NCI-H524 treated with DMSO at 0.1 percent for 48 hours (cell line): ENCODE measurements at places on chromosomes 3 and 15.

GRCh38 chr15:29917600-29918597 is 95.6 kb upstream of the TJP1 start:
- DNase-seq: no peak

- no peak for DNase-seq
Observed at GRCh38 chr15:100942656-100943425, 23.7 kb downstream of the LRRK1 start.

GRCh38 chr15:60660290-60661051 is 181.5 kb upstream of the ICE2 start:
- DNase-seq: no peak

DNA sequence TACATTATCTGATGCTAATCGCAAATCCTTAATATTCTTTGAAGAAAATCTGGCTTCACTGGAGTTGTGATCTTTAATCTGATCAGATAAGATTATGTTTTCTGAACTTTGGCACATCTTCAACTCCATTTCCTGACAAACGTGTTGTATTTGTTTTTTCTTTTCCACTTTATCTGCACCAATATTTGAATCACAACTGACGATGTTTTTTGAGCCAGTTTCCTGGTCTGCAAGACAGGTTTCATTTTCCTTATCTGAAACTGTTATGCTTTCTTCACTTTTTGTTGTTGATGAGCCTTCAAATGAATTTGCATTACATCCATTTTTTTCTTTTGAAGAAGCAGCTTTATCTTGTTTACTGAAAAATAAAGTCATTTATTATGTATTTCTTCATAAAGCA is 101.5 kb downstream of the ZNF280D start:
- DNase-seq: no peak

GRCh38 chr15:74291101-74292071 is 55.3 kb downstream of the CCDC33 start:
- peak; percentile 85 for DNase-seq

GRCh38 chr15:39638041-39638440 is 57.2 kb downstream of the THBS1 start:
- no peak for DNase-seq

GRCh38 chr3:118245312-118245711 is 789.3 kb downstream of the IGSF11 start:
- DNase-seq: no peak

GRCh38 chr15:39669661-39670060 is 88.8 kb downstream of the THBS1 start:
- no peak for DNase-seq

DNA sequence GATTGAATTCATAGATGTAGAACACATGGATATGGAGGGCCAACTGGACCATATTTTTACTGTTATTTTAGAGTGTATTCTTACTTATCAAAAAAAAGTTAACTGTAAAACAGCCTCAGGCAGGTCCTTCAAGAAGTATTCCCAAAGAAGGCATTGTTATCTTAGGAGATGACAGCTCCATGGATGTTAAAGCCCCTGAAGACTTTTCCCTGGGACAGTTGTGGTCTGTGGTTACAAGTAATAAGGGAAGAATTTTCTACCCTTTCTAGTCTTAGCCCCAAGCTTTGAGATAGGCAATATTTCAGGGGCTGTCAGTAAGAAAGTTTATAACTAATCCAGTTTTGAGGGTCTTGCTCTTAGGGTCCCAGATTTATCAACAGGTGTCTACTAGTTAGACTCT is 62.5 kb downstream of the LRRC49 start:
- no peak for DNase-seq

DNA sequence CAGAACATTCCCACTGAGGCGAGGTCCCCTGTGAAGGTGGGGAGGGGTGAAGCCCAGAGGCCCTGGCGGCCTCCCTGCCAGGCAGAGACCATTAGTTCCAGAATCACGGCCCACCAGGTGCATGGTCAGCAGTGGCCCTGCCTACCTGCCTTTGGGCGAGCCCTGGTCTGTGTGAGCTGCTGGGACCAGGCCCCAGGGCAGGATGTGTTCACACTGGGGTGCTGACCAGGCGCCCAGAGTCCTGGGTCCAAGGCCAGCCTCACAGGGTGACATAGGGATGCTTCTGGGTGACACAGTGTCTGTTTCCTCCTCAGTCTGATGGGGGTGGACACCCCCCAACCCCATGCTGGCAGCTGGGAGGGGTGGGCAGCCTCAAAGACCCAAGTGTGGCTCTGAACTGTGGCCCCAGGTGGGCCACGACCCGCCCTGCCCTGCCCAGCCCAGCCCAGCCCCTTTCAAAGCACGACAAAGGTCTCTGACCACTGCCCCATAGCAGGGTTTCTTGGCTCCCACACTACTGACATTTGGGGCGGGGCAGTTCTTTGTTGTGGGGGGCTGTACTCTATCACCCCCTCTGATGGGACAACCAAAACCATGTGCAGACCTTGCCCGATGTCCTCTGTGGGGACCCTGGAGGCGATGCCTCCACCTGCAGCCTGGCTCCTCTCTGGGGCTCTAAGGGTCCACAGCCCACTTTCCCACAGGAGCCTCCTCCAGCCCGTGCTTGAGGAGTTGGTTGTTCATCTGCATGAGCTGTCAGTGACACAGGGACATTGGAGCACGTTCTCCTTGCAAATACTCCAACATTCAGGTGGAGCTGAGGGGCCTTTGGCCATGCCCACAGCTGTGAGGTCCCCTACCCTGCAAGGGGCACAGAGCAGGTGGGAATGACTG is 44.8 kb upstream of the SLC41A3 start:
- DNase-seq: no peak

DNA sequence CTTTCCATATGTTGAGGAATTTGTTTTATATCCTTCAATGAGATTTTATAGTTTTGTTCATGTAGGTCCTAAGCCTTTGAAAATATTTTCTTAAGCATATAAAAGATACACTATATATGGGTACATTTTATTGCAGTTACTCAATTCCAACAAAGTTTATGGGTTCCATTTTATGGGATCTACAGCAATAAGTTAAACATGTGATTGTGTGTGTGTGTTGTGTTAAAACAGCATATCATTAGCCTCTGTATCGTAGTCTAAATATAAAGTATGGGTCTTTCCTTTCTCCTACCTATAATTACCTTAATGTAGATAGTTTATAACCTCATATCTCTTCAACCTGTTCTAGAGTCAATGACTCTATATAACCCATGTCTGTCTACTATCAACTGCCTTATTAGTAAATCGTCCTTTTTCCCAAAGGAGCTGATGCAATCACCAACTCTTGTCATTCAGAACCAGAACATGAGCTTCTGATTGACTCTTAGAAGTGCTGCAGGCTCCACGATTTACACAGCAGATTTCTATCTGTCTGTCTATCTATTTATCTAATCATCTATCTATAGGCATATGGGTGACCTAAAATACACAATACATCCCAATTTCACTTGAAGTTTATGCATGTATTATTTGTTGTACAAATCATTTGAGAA is 512.6 kb upstream of the CBLB start:
- peak; percentile 28 for DNase-seq

DNA sequence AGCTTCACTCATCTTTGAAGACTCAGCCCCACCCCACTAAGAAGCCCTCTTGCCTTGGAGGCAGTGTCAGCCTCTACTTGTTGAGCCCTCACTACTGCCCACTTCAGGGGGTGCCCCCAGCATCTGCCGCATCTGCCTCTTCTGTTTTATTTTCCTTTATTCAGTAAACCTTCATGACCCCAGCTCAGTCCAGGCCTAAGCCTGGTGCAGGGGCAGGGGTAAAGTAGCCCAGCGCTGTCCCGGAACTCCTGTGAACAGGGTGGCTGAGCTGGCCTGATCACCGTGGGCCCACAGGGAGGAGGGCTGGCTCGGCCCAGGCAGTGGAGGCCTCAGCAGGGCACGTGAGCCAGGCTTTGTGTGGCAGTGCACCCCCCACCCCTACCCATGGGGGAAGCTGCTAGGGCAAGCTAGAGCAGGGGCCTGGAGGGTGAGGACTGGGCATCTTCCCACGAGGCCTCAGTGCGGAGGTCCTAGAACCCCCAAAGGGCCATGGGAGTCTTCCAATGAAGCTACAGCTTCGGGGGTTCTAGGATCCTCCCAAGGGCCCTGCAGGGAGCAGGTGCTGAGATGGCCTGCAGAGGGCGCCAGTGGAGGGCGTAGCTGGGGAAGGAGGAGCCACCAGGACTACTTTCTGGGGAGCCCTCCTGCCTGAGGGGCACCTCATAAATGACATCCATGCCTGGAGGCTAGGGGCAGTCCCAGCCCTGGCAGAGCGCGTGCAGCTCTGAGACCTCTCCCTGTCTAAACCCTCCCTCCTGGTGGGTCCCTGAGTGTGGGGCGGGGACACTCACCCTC is 36.0 kb downstream of the TSPAN3 start:
- no peak for DNase-seq

- no peak for DNase-seq
Observed at GRCh38 chr3:93969443-93969842, 4.3 kb downstream of the PROS1 start.

GRCh38 chr3:38853011-38853410 is 37.0 kb upstream of the SCN10A start:
- DNase-seq: no peak
